Left lung (tissue), 14 donors: ENCODE measurements at places on chromosomes 4 and X. TPM values are rescaled to one million over a fixed set of nuclear protein-coding genes. Genes with fewer than 3 reads are reported as not detected.

GRCh38 chrX:83966347-83966746, 105.4 kb downstream of the CYLC1 start:
- DNase-seq, result no peak

Gene SLIT2
- 151 TPM for polyA plus RNA-seq

GRCh38 chr4:41683326-41683725, 65.2 kb downstream of the PHOX2B start:
- no peak for DNase-seq

- DNase-seq, result no peak
Measured at GRCh38 chr4:33107814-33108213, 2387.6 kb downstream of the PCDH7 start.

DNA sequence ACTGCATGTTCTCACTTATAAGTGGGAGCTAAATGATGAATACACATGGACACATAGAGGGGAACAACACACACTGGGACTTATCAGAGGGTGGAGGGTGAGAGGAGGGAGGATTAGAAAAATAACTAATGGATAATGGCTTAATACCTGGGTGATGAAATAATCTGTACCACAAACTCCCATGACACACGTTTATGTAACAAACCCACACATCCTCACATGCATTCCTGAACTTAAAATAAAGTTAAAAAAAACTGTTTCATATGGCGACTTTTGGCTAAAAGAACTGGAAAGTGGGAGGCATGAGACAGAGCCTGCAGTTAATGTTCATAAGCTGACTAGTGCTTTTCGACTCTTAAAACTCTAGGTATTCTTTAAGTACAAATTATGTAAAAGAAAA, 98.9 kb upstream of the NPFFR2 start:
- DNase-seq, result no peak

DNA sequence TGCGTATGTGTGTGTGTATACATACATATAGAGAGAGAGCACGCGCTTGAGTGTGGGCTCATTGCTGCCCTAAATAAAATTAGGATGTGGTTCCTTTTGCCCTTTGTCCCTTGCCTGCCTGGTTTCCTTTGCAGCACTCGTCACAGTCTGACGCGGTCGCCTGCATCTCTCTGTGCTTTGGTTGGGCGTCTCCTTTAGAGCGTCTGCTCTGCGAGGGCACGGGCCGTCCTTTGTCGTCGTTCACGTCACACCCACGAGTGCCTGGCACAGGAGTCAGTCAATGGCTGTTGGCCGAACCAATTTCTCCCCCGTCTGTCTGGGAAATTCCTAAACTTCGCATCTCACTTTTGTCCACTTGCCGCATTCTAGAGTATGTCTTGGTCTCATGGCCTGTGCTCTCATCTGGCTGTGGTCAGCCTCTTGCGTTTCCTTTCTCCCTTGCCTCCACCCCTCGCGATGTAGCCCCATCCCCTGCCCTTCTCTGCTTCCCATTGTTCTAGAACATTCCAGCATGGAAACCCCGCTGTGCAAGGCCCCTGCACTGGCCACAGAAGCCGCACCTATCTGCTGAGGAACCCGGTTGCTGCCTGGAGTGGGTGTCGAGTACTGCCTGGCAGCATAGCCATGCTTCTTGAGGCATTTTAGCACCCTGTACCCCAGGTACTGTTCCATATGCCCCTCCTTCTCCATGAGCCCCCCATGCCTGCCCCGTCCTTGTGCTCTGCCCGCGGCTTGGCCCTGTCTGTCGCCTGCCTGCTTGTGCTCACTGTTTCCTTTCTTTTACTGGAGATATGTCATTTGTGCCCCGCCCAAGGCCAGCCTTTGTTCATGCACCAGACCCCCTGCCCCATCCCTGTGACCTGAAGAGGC, 8.0 kb downstream of the MAEA start:
- DNase-seq, result no peak

Gene WWC2
- polyA plus RNA-seq, result 39.6 TPM

GRCh38 chr4:128635955-128636560, 173.4 kb upstream of the JADE1 start:
- DNase-seq, result no peak
